IPS-NIHi11 (cell line): ENCODE measurements at places on chromosomes 5 and 9.

DNA sequence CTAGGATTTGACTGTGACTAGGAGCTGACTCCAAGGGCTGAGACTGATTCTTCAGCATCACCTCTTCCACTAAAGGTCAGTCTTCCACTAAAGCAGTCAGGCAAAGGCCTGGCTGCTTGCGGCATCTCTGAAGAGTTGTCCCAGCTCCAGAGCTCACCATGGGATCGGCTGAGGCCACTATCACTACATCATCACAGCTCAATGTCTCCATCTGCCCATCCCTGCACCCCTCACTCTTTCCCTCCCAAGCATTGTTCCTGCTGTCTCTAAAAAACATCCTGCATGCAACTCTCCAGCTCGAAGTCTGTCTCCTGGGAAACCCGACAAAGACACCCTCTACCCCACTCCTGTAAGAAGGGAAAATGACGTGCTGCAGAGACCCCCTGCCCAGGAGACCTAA lies 15.5 kb upstream of the WWC1 start:
- DNase-seq: no peak

DNA sequence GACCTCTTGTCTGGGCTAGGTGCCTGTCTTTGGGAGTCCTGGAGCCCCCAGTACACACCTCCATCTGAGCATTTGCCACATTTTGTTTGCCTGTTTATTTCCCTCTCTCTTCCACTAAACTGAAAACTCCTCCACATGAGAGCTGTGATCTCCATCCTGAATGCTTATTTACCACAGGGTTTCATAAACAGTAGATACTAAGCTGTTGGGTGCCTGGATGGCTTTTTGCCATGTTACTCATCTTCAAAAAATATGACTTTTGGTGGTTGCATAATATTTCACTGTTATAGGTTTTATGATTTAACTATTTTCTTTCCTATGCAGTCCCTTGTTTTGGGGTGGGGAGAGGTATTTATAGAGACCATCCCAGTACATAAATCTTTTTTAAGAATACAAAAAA lies 99.6 kb downstream of the APBA1 start:
- no peak for DNase-seq

DNA sequence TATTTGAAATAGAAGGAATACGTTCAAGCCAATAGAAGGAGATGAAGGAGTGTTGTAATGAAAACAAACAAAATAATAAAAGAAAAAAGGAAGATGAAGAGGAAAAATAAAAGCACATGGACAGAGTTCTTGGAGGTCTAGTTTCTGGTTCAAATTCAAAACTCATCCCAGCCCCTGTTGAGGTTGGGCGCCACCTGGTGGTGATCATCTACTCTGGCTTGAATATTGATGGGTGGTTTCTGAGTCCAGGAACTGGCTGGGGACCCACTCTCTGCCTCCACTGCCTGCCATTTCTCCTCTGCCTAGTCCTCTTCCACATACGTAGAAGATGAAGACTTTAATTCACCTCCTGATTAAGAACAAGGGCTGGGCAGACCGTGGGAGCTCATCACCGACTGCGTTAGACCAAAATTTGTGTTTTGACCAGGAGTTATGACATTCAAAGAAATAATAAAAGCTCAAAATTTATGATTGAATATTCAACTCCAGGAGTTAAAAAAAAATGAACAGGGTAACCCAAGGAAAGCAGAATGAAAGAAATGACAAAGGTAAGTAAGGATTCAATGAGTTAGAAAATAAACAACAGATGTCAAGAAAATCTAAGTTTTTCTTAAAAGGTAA lies 99.0 kb upstream of the SLC1A3 start:
- DNase-seq: peak; percentile 88

- no peak for DNase-seq
Observed at GRCh38 chr9:86604741-86605140, 250.5 kb upstream of the TUT7 start.

GRCh38 chr5:82738681-82739269 lies 338.4 kb downstream of the TMEM167A start:
- DNase-seq: no peak

GRCh38 chr9:16068476-16068875 lies 515.6 kb downstream of the CCDC171 start:
- DNase-seq: no peak

DNA sequence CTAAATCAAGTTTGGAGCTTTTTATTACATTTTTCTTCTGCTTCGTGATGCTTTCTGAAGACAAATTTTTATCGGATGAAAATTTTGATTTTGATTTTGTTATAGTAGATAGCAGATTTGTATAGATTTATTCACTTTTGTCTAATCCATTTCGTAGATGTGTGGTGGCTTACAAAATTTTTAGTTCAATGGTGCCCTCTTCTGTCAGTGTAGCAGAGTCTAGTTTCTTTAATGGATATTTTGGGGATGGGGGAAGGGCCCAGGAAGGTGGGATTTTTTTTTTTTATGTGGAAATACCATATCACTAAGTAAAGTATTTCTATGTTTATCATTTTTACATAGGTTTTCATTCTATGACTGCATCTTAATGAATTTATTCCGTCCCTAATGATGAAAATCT lies 259.9 kb upstream of the TARS1 start:
- no peak for DNase-seq
